Glomerular endothelial cell (primary cell): ENCODE measurements at places on chromosomes 11 and 22.

DNA sequence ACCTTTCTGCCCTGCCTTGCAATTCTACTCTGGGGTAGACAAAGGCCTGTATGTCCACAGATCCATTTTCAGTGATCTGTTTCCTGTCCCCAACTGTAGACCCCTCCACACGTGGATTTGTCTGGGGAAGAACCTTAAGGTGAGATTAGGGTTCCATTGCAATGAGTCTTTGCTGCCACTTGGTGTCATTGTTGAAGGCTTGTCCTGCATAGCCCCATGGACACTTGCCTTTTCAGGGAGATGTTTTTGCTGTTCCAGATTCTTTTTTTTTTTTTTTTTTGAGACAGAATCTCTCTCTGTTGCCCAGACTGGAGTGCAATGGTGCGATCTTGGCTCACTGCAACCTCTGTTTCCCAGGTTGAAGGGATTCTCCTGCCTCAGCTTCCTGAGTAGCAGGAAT is 21.8 kb downstream of the SERPING1 start:
- no peak for DNase-seq

GRCh38 chr11:69211920-69212797 is 56.4 kb downstream of the SMIM38 start:
- DNase-seq: no peak

DNA sequence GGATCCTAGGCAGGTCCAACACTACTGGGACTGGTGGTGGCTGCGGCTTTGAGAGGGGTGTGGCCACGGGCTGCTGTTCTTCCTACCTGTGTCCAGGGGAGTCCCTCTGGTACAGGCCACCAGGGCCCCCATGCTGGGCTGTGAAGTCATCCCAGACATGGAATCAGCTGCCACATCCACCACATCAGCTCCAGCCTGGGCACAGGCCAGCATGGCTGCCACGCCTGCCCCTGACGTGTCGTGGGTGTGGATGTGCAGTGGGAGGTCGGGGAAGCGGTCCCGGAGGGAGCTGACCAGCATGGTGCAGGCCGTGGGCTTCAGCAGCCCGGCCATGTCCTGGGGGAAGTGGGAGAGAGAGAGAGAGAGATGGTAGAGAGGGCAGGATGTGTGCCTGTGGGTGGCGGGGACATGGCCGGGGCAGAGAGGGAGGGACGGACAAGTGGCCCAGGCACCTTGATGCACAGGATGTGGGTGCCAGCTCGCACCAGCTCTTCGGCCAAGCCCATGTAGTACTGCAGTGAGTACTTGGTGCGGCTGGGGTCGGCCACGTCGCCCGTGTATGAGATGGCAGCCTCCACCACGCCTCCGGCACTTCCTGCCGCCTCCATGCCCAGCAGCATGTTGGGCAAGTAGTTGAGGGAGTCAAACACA is 6.2 kb upstream of the LRFN4 start:
- no peak for DNase-seq

DNA sequence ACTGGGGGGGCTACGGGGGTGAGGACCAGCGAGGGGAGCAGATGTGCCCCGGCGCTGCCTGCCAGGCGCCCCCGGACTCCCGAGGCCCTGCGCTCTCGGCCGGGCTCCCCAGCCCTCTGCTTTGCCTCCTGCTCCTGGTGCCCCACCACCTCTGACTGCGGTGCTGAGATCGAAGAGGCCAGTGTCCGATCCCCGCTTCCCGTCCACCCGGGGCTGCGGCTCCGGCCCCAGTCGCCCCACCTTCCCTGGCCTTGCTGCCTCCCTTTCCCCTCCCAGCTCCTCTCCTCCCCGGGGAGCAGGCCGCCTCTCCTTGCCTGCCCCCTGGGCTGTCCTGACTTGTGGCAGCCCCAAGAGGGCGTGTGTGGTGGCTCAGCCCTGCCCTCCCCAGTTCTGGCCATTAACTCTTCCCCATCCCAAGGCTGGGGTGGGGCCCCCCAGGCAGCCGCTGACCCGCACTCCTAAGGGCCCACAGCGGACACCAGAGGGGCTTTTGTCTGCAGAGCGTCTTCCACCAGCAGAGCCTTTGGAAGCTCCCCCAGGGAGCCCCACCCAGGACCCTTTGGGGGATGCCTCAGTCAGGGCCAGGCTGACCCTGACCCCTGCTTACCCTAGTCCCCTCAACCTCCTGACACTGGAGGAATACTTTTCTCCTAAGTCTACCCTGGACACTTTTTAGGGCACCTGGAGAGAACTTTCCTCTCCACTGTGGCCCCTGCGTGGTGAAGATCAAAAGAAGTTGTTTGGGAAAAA is 16.6 kb downstream of the RTN4RL2 start:
- DNase-seq: no peak

GRCh38 chr11:95565724-95566141 is 223.8 kb downstream of the FAM76B start:
- no peak for DNase-seq

DNA sequence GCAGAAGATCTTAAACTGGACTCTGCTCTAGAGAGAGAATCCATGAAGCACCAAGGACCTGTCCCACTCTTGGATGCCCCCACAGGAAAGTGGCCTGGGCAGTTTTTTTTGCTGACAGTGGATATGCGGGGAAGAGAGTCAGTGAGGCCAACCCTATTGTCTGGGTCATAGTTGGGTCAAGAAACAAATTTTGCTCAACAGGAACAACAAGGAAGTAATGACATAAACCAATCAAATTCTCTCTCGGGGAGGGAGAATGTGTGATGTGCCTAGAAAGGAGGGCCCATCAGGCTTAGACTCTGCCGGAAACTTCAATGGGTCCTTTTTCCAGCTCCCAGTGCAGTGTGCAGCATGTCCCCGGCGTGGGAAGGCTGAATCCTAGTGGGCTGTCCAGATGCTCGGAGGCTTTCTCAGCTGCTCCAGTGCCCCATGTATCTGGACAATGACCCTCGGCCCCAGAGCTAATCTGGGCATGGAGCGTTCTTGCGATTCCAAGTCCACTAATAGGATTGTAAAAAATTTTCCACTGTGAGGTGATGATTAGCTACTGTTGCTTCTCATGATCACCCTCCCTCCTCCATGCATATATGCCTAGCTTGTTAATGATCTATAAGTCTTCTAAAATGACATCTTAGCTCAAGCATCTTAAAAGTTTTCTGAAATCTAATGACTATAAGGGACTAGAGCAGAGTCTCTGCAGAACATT is 101.0 kb downstream of the SNX19 start:
- no peak for DNase-seq

GRCh38 chr22:42553475-42554361 is at the start of gene SERHL2:
SERHL2 (plus strand) TSS chr22:42553956; CDS start chr22:42554021, 65 bp downstream.
- no peak for DNase-seq

- no peak for DNase-seq
Observed at GRCh38 chr22:42052765-42053164, 17.8 kb downstream of the NAGA start.

DNA sequence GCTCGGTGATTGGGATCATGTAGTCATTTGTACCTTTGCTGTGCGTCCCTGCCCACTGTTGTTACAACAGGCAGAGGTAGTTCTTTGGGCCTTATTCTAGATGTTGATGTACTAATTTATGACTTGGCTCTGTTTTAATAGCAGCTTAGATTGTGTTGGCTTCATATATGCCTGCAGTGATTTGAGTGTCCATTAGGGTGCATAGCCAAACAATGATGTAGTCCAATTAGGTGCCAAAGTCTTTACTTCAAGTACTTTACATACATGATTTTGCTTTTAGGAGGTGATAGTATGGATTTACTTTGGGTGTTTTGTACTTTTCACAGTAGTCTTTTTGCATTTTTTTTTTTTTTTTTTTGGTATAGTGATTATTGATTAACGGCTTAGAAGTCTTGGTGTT is 46.4 kb downstream of the PPP6R3 start:
- no peak for DNase-seq

GRCh38 chr11:19407677-19408270 is 167.0 kb upstream of the E2F8 start:
- no peak for DNase-seq

GRCh38 chr11:120510406-120511115 is 987 bp upstream of the GRIK4 start:
- DNase-seq: no peak
